ENCODE measurements at places on chromosomes 6 and 20. TPM values are rescaled to one million over a fixed set of nuclear protein-coding genes. Genes with fewer than 3 reads are reported as not detected.

- DNase-seq, result no peak
These were observed 15.1 kb downstream of the PKIG start for GRCh38 chr20:44597516-44597915.

Gene TNFAIP3
- total RNA-seq, result 23.6 TPM

DNA sequence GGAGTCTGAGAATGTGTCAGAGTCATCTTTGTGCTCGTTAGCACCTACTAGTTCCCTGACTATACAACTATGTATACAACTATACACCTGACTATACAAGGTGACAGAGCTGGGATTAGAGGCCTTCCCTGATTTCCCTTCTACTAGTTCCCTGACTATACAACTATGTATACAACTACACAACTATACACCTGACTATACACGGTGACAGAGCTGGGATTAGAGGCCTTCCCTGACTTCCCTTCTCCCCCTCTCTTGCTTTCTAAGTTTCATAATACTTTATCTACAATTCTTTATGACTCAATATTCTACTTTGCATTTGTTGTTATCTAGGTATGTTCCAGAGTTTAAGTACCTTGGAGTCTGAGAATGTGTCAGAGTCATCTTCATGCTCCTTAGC is 68.0 kb downstream of the HS3ST5 start:
- no peak for DNase-seq

GRCh38 chr6:110067837-110068591 is 89.9 kb downstream of the GPR6 start:
- no peak for DNase-seq

DNA sequence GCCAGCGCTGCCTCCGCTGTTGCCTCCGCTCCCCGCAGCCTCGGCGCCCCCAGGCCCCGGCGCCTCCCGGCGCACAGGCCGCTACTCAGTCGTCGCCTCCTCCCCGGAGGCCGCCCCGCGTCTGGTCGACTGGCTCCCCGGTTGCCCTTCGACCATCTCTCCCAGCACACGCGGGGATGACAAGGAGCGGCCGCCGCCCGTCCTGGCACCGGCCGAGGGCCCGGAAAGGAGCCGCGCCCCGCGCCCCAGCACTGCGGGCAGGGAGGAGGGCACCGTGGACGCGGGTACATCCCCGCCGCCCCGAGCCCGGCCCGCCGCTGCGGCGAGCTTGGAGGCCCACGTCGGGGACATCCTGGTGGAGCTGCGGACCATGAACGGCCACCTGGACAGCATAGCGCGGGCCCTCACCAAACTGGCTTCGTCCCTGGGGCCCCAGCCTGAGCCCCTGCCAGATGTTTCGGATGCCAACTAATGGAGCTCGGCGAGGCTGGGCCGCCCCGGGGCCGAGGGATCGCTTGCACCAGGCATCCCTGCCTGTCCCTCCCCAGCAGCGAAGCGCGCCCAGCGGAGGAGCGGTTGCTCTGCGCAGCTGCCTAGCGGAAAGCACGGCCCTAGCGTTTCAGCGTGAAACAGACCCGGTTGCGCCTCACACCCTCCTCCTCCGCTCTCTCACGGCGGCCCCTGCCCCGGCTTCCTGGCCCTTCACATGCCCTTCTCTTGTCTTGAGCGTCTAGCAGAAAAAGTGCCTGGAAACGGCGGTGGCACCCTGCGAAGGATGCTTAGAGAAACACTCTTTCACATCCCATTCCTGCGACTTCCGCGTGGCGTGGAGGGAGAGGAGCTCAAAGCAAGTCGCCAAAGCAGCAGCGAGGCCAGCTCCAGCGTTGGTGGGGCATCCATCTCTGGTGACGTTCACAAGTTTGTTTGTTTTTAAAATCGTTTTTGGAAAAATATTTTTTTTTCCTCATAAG is 285.8 kb upstream of the SUPT3H start:
- DNase-seq, result no peak

Gene RNF182
- not detected for total RNA-seq

GRCh38 chr20:57061051-57061900 is 205.2 kb downstream of the BMP7 start:
- peak; percentile 14 for DNase-seq

GRCh38 chr6:3136292-3137011 is 17.9 kb downstream of the BPHL start:
- no peak for DNase-seq

Gene GNRH2
- total RNA-seq, result 1.1 TPM

- DNase-seq, result no peak
These were observed 31.8 kb downstream of the TFAP2B start for GRCh38 chr6:50850223-50851048.

Gene VWA7
- 3.7 TPM for total RNA-seq

DNA sequence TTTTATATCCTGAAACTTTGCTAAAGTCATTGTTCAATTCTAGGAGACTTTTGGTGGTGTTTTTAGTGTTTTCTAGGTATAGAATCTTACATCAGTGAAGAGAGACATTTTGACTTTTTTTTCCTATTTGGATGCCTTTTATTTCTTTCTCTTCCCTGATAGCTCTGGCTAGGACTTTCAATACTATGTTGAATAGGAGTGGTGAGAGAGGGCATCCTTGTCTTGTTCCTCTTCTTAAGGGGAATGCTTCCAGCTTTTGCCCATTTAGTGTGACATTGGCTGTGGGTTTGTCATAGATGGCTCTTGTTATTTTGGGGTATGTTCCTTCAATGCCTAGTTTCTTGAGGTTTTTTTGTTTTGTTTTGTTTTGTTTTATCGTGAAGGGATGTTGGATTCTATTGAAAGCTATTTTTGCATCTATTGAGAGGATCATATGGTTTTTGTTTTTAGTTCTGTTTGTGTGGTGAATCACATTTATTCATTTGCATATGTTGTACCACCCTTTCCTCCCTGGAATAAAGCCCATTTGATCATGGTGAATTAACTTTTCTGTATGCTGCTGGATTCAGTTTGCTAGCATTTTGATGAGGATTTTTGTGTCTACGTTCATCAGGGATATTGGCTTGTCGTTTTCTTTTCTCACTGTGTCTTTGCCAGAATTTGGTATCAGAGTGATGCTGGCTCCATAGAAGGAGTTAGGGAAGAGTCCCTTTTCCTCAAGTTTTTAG is 540.1 kb upstream of the FLRT3 start:
- no peak for DNase-seq

DNA sequence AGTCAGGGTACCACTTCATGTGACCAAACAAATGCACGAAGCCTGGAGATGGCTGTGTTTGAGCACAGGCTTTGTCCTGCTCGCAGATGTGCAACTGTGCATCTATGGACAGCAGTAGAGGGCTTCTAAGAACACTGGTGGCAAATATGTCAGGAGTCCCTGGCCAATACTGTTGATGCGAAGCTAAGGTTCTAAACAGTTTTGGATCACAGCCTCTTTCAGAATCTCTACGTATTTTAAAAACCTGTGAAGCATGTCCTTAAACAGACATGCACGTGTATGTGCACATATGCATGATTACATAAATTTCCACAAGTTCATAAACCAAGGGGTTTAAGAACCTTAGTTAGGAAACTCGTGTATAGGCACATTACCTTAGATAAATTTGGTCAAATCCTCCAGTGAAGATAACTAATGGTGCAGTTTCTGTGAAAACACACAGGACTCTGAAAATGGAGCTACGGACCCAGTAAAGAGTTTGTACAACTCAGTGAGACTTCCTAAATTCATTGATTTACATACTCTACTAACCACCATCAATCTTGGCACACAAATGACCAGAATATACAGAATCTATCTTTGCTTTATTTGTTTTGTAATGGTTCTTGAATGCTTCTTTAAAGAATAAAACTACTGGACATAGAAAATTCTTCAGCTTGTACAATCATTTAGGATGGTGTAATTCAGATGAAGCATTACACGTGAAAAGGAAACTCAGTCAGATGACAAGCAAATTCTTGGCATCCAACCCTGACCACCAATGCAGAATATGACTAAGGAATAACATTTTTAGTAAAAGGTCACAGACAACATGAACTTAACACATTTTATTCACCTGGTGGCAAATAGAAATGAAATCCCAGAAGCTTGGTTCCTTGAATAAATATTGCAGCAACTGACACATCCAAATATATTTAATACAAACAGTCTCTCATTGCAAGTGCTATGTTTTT is 27.4 kb downstream of the KCNQ5 start:
- DNase-seq, result no peak

Measured in OCI-LY7 (cell line).